ENCODE measurements at places on chromosomes 1 and 21.
A peak's percentile ranks its signal among the peaks of the same experiment; 100 is the strongest.

DNA sequence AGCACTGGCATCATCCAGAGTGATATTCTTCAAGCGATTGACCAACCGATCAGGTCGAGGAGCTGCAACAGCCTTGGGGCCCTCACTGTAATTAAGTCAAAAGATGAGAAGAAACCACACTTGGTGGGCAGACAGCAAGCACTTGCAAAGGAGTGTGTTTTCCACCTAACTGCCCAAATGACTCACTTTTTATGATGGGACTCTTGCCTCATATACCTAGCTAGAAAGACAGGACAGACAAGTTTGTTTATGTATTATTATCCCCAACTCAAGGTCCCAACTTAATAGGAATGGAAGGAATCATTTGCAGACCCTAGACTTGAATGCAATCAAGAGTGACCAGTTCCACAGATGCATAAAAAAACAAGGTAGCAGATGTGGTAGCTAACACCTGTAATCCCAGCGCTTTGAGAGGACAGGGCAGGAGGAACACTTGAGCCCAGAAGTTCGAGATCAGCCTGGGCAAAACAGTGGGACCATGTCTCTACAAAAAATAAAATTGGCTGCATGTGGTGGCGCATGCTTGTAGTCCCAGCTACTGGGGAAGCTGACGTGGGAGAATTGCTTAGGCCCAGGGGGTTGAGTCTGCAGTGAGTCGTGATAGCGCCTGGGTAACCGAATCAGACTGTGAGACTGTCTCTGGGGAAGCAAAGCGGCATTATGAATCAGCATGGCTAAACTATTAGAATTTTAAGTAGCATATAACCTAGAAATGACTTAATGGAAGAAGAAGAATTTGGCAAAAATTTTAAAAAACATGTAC, 2.3 kb upstream of the NRAS start:
- no peak for DNase-seq

DNA sequence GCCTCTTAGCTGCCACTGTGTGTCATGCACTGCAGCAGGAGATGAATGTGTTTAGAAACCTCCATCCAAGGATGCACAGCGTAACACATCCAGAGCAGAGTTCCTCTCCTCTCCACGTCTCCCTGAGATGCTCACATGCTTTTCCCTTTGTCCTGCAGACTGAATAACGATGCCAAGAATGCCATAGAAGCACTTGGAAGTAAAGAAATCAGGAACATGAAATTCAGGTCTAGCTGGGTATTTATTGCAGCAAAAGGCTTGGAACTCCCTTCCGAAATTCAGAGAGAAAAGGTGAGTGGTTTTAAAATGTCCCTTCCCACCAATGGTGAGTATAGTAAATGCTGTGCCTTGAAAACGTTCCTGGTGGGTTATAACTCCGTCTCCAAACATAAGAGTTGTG, 13.4 kb upstream of the MX2 start:
- DNase-seq, result no peak

DNA sequence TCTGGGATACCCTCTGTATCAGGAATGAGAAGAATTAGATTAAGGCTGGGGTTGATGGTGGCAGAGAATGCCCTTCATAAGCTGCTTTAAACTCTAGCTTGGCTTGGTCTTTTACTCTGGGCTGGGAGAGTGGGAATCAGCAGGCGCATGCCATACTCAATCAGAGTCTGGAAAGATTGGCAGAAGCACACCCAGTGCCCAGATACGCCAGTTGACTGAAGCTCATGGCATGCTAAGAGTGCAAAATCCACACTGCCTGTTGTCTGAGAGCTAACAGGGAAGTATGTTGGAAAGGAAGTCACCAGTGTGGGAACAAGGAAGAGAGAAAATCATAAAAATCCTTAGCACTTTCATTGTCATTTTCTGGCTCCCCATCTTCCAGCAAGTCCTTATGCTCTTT, 53.0 kb downstream of the HMCN1 start:
- no peak for DNase-seq

GRCh38 chr1:234154320-234155251, 218.7 kb upstream of the COA6 start:
- DNase-seq, result peak; percentile 50

- DNase-seq, result no peak
Measured at GRCh38 chr1:228650141-228650540, 85.1 kb upstream of the RHOU start.

GRCh38 chr1:16243936-16244649, 7.1 kb upstream of the CPLANE2 start:
- DNase-seq, result peak; percentile 78

GRCh38 chr1:203915811-203916210, 54.4 kb downstream of the SNRPE start:
- DNase-seq, result no peak

DNA sequence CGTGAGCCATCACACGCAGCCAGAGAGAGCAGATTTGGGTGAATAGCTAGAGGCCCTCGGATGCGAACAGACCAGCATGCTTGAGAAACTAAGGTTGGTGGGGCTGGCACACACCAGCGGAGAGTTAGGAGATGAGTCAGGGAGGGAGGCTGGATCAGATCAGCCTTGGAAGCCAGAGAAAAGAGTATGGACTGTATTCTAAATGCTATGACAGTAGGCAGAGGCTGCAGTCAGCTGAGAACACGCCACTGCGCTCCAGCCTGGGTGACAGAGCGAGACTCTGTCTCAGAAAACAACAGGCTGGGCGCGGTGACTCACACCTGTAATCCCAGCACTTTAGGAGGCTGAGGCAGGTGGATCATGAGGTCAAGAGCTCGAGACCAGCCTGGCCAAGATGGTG, 4.0 kb upstream of the PLEKHM2 start:
- no peak for DNase-seq

GRCh38 chr1:235022981-235023710, 105.5 kb downstream of the TOMM20 start:
- peak; percentile 42 for DNase-seq

DNA sequence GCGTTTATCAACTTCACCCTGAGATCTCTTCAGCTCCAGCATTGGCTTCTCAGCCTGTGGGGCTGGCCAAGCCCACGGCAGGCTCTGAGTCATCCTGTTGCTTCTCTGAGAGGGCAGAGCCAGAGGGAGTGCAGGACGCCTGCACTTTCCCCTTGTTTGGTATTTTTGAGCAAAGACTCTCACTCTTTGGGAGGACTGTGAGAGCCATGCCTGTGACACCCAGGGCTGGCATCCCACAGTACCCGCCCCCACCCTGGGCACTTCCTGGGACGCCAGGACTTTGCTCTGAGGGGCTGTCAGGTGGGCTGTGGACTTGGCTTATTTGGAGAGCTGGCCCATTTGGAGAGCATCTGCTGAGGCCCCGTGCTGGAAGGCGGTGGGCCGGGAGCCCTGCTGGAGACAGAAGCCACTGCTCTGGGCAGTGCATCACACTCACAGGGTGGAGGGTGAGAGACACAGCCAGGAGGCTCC, 37.4 kb downstream of the VANGL1 start:
- DNase-seq, result peak; percentile 27

GRCh38 chr1:91526496-91526895, 25.8 kb downstream of the CDC7 start:
- no peak for DNase-seq

GRCh38 chr1:227155004-227155403, 163.3 kb downstream of the CDC42BPA start:
- DNase-seq, result no peak

GRCh38 chr1:207862241-207862787, 48.6 kb downstream of the CD34 start:
- DNase-seq, result no peak

DNA sequence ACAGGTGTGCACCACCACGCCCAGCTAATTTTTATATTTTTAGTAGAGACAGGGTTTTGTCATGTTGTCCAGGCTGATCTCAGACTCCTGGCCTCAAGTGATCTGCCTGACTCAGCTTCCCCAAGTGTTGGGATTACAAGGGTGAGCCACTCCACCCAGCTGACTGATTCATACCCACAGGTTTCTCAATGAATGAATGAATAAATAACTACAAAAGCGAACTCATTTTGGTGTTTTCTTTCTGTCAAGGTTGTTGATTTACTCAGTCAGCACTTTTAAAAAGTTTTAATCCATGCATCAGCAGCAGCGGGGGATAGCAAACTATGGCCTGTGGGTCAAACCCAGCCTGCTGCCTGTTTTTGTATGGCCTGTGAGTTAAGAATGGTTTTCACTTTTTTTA, 217.5 kb downstream of the FAF1 start:
- no peak for DNase-seq

DNA sequence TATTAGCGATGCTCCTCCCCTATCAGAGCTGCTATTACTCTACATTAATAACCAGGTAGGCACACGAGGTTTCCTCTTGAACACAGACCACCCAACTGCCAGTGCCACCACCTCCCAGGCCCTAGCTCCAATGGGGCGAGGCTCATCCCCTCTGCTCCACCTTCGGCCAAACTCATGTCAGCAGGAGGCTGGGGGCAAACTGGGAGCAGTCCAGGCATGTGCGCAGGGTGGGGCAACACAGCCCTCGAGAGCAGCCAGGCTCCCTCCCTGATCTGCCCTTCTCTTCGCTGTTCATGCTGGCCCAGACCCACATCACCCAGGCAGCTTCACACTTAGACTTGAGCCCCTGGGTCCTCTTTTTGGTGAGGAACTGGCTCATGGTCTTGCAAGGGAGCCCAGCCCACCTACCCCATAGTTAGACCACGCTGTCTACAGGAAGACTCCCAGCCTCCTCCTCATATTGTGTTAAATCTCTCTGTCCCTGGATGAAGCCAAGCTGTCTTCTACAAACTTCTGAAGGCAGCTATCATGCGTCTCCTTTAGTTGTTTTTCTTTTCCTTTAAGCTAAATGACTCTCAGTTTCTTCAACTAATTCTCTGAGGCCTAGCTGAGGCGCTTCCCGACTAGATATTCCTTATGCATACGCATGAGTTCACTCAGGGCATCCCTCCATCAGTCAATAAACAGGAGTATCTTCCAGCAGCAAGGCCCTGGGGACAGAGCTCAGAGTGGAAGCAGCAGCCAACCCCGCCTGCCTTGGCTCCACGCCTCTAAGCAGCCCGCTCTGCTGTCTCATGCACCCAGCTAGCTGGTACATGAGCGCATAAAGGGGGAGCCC, 12.0 kb downstream of the TMEM9 start:
- no peak for DNase-seq

- DNase-seq, result no peak
Measured at GRCh38 chr1:235883261-235883927, 16.7 kb upstream of the LYST start.

- DNase-seq, result no peak
Measured at GRCh38 chr1:29811727-29812407, 575.5 kb downstream of the PTPRU start.

Measured in GM13977 (cell line).